Small intestine (tissue), 16 donors: ENCODE measurements at places on chromosomes 7 and 10.

DNA sequence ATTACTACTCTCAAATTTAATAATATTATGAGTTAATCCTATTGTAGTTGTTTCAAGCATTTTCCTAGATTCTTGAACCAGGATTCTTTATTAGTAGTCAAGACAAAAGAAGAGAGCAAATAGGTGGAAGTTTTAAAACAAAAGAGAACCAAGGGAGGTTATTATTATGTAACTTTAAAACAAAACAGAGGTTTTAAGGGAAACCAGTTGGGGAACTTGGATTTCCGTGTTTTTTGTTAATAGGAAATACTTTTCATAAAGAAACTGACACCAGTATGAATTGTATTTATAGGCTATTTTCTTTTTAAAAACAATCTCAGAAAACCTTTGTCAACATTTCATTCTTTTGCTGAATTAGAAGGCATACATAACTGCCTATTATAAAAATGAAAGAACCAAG lies 183.9 kb downstream of the WNT2 start:
- H3K4me1 ChIP-seq = no peaks in the 10 kb centered on the region
- H3K4me3 ChIP-seq = no peak overlapping the region
- no peak overlapping the region for H3K27ac ChIP-seq
- no peaks in the 10 kb centered on the region for H3K36me3 ChIP-seq
- no peak for DNase-seq

GRCh38 chr10:76784076-76784475 lies 853.5 kb downstream of the KCNMA1 start:
- no peaks in the 10 kb centered on the region for H3K36me3 ChIP-seq
- no peak overlapping the region for H3K27ac ChIP-seq
- no peak for DNase-seq

GRCh38 chr10:112721080-112721698 lies 228.9 kb upstream of the TCF7L2 start:
- DNase-seq = peak; percentile 69
- no peaks in the 10 kb centered on the region for H3K4me1 ChIP-seq
- no peak overlapping the region for H3K4me3 ChIP-seq
- no peaks in the 10 kb centered on the region for H3K36me3 ChIP-seq
- H3K27me3 ChIP-seq = no peaks in the 10 kb centered on the region
- H3K27ac ChIP-seq = no peak overlapping the region

DNA sequence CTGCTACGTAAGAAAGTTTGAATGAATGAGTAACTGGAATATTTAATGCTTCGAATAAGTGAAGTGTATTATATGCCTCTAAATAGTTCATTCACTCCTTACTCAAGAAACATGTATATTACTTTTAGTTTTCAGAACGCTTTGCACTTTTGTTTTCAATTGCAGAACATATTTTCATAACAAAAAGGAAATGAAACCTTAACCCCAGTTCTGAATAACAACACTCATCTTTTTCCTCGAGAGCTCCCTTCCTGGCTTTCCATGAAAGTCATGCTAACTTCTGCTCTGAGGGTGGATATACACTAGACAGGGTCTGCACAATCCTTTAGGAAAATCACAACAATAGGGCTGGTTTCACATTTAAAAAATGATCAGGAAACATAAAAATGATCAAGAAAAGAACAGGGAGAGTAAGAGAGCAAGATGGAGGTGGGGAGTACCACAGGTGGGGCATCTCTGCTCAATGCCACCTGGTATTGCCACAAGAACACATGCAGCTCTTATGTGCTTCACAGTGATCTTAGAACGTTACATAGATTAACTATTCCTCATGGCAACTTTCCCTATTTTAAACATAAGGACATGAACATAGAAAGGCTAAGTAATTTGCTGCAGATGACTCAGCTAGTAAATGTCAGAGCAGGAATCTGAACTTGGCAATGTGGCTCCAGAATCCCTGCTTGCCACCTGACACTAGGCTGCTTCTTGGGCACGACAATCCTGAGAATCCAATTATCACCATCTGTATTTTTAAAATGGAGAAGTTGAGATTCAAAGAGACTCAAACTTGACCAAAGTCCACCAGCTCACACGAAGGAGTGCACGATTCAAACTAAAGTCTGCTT lies 219.5 kb upstream of the AOAH start:
- H3K27me3 ChIP-seq = no peaks in the 10 kb centered on the region
- no peaks in the 10 kb centered on the region for H3K4me1 ChIP-seq
- no peak for DNase-seq
- H3K4me3 ChIP-seq = no peak overlapping the region
- no peak overlapping the region for H3K27ac ChIP-seq

DNA sequence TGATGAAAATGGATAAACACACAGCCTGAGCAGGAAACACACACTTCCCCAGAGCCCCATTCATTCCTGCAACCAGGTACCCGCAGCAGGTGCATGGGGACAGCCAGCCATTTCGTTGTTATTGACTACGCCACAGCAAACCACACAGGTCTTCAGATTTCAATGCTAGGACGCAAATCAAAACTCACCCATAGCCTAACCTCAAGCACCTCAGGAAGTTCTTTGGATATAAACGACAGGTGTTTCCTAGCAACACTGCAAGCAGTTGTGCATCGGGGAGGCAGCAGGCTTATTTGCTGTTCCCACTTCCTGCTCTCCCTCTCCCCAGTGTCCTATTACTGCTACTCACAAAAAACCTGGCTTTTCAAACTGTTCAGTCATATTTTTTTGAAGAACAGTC lies 176.5 kb upstream of the FRMD4A start:
- no peak overlapping the region for H3K4me3 ChIP-seq
- H3K36me3 ChIP-seq = no peaks in the 10 kb centered on the region
- H3K27me3 ChIP-seq = no peaks in the 10 kb centered on the region

- H3K27ac ChIP-seq = no peak overlapping the region
- no peak for DNase-seq
- H3K36me3 ChIP-seq = no peaks in the 10 kb centered on the region
- H3K27me3 ChIP-seq = no peaks in the 10 kb centered on the region
- H3K4me1 ChIP-seq = no peaks in the 10 kb centered on the region
- no peak overlapping the region for H3K4me3 ChIP-seq
Measured at GRCh38 chr10:75528392-75528791, 97.0 kb downstream of the LRMDA start.

DNA sequence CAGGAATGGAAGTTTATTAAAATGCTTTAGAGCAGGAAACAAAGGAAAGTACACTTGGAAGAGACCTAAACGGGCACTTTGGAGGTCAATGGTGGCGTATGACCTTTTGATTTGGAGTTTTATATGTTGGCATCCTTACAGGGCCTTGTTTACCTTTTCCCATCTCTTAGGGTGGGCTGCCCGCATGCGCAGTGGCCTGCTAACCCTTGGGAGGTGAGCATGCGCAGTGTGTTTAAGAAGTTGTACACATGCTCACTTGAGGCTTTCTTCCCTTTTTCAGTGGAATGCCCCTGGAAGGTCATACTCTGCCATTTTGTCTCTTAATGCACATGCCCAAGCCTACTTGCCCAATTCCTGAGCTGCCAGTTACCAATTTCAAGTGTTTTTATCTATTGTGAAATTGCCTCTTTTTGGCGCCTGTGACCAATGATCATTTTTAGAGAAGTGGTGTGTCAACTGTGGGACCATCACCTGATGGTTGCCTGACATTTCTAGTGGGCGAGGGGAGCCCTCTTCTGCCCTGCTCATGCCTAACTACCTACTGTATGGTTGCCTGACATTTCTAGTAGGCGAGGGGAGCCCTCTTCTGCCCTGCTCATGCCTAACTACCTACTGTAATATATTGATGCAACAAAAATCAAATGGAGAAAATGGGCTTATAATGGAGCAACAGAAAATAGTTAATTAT lies 138.0 kb downstream of the PPP1R9A start:
- peaks cover 2% of the 10 kb centered on the region for H3K4me1 ChIP-seq
- H3K27me3 ChIP-seq = no peaks in the 10 kb centered on the region
- H3K4me3 ChIP-seq = no peak overlapping the region
- no peak for DNase-seq
- peaks cover 2% of the 10 kb centered on the region for H3K36me3 ChIP-seq
- H3K27ac ChIP-seq = no peak overlapping the region

- no peak overlapping the region for H3K27ac ChIP-seq
- peak; percentile 19 for DNase-seq
- no peaks in the 10 kb centered on the region for H3K27me3 ChIP-seq
- H3K4me3 ChIP-seq = no peak overlapping the region
Measured at GRCh38 chr10:132360766-132361447, 28.9 kb downstream of the LRRC27 start.

DNA sequence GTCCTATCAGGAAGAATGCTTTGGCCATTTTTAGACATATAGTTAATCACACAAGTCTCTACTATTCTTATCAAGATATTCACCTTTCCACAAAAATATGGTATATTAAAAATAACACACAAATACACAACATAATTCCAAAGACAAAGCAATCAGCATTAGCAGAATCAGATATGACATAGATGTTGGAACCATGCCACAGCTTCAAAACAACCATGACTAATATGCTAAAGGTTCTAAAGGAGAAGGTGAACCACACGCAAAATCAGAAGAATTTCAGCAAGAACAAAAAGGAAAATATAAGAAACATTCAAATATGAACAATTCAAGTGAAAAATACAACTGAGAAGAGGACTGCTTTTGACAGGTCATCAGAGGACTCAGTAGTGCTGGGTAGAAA lies 670.2 kb upstream of the SORCS1 start:
- H3K27me3 ChIP-seq = no peaks in the 10 kb centered on the region
- no peak overlapping the region for H3K4me3 ChIP-seq
- H3K4me1 ChIP-seq = no peaks in the 10 kb centered on the region
- no peak overlapping the region for H3K27ac ChIP-seq
- no peak for DNase-seq
- H3K36me3 ChIP-seq = no peaks in the 10 kb centered on the region

DNA sequence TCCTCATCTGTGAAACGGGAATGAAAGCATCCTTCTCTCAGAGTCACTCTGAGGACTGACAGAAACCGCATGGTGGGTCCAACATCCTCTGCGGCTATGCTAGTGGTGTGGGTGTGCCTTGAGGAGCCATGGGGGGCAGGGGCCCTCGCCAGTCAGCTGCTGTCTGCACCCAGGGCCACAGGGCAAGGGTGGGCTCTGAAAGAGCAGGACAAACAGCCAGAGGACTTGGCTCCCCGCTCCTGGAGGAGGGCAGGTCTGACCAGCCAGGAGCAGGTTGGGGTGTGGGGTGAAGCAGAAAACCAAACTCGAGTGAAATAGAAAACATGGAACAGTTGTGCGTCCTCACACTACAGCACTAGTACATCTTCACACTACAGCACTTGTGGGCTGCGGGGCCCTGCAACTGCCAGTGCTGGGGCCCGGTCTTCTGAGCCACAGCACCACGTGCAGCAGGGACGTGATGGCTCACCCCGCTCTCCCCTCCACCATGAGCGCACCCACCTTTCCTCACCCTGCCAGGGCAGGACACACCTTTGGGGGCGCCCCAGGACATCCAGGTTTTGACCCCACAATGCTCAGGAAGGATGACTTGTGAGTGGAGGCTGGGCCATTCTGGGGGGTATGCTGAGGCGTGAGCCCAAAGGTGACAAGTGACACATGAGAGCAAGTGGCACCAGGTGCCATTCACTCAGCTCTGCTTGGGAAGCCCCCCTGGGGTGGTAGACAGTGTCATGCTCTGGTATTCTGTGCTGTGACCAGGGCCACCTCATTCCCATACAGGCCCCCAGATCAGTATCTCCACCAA lies 96.1 kb upstream of the RET start:
- no peak for DNase-seq
- H3K36me3 ChIP-seq = no peaks in the 10 kb centered on the region
- no peak overlapping the region for H3K4me3 ChIP-seq
- no peaks in the 10 kb centered on the region for H3K27me3 ChIP-seq

DNA sequence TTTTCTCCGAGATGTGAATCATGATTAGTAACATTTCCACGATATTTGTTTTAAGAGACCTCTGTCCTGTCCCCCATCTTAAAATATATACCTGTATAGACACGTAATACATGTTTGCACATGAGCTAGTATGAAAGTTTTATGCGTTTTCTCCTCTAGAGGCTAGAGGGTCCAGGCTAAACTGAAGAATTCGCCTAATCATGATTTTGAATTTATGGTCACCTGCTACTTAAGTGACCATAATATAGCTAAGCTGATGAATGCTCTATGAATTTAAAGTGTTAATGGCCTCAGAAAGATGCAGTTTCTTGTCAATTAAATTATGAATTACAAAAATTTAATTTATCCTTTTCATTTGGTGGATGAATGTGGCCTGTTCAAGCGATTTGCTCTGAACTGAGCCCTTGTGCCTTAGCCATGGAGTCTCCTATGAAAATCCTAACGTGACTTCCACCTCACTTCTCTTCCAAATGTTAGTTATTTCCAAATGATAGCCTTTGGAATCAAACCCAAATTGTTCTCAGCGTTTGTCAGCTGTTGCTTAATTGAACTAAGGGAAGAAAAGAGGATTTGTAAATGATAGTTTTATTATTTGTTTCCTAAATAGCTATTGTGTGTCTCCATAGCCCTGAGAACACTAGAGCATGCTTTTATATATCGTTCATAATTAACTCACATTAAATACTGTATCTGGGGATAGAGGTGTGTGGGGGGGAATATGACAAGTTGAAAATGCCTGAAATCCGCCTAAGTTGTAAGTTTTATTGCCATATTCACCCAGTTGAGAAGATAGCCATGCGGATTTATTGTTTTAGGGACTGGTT lies 2.3 kb downstream of the CELF2 start:
- H3K4me1 ChIP-seq = no peaks in the 10 kb centered on the region
- no peaks in the 10 kb centered on the region for H3K36me3 ChIP-seq
- DNase-seq = no peak
- H3K27ac ChIP-seq = no peak overlapping the region
- peaks cover 34% of the 10 kb centered on the region for H3K27me3 ChIP-seq

DNA sequence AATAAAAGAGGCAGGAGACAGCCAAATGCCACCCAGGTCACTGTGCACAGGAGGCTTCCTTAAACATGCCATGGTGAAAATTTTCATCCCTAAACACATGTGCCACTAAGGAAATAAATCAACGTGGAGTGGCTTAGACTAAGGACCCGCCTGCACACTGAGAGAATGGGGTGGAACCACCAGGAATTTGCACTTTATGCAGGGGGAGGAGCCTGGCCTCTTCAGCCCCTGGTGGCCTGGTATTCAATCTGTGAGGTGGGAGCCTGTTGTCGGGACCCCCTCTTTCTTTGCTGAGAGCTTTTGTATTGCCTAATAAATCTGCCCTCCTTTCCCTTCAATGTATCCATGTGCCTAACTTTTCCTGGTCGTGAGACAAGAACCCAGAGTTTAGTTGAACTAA lies 204.6 kb upstream of the NRP1 start:
- H3K36me3 ChIP-seq = no peaks in the 10 kb centered on the region
- no peaks in the 10 kb centered on the region for H3K4me1 ChIP-seq
- DNase-seq = no peak

GRCh38 chr7:43484678-43485395 lies 98.1 kb upstream of the STK17A start:
- H3K27ac ChIP-seq = no peak overlapping the region
- H3K4me3 ChIP-seq = no peak overlapping the region
- DNase-seq = no peak
- H3K27me3 ChIP-seq = no peaks in the 10 kb centered on the region
- peaks cover 33% of the 10 kb centered on the region for H3K4me1 ChIP-seq
- H3K36me3 ChIP-seq = no peaks in the 10 kb centered on the region

DNA sequence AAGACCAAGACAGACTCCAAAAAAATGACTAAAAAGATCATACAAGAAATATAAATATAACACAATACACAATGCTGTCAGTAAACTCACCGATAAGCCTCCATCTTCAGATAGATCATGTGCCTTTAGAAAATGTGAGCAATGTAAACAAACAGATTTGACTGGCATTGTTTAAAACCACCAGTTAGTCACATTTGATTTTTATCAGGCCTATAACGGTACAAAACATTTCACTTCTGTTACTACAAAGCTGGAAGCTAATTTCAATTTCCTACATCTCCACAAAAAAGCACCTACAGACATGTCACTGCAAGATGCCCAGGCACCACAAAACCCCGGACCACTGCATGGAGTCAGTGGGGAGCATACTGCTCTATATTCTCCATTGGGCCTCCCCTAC lies 18.9 kb downstream of the SGMS1 start:
- H3K4me3 ChIP-seq = no peak overlapping the region
- H3K27me3 ChIP-seq = no peaks in the 10 kb centered on the region
- H3K36me3 ChIP-seq = peaks cover under 1% of the 10 kb centered on the region
- peaks cover 21% of the 10 kb centered on the region for H3K4me1 ChIP-seq
- no peak for DNase-seq
